ENCODE measurements at places on chromosomes 3 and 15.
A peak's percentile ranks its signal among the peaks of the same experiment; 100 is the strongest.

DNA sequence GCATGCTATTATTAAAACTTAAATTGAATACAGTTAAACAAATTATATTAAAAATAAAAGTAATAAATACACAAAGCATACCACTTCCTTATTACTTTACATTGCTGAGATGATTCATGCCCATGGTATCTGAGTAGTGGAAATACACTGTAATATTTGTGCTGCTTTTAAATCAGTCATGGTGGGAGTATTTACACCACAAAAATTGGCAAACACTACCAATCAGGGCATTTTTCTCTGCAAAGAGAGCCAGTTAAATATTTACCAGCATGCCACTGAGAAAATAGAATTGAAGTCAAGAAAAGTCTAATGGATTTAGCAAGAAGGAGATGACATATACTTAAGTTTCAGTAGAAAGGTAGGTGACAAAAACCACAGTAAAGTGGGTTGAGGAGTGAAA is 19.6 kb downstream of the PPARG start:
- DNase-seq = no peak

DNA sequence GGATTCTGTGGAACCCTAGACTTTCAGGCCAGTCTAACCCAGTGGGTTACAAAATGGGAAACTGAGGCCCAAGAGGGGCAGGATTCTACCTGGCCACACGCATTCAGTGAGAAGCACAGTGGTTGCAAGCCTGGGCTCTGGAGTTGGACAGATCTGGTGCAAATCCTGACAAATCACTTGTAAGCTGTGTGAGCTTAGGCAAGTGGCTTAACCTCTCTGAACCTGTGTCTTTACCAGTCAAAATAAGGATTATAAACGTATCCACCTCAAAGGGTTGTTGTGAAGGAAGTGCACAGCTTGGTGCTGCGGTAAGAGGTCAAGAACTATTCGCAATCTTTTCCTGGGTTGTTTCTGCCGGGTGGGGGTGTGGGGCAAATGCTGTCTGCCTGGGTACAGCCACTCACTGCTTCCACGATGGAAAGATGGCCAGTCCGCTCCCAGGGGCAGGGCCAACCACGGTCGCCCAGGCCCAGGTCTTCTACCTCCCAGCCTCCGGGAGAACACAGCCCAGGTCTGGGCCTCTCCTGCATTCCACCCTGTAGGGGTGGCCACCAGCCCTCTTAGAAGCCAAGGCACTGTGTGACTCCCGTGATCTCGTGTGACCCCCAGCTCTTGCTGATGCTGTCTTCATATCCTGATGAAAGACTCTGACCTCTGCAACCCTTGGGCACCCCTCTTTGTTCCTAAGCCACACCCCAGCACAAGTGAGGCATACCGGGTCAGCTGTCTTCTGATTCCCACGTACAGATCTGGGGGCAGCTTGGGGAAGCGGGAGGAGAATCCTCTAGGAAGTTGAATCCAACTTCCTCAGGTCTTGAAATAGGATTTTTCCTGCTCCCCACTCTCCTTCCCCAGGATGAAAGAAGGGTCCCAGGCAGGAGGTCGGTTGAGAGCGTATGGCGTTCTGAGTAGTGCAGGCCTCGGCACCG is 1.5 kb downstream of the CHRNA3 start:
- DNase-seq = no peak

DNA sequence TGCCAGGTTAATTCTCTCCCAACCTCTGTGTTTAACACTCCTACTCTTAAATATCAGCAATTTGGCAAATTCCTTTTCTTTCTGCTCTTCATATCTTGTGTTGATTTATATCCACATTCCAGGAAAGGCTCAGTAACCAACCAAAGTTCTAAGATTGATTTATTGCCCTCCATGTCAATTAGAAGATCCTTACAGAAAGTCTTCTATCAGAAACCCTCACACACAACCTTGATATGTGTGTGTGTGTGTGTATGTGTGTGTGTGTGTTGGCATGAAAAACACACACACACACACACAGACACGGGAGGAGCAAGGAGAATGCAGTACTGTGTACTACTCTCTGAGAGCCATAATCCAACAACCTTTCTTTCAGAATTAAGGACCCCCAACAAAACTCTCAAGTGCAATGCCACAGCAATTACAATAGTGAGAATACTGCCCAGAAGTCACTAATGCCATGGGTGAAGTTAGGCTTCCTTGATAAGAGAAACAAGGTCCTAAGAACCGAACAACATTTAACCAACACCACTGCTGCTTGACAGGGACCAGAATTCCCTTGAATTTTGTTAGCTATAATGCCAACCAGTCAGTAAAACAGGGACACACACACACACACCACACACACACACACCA is 1.1 kb downstream of the LSAMP start:
- no peak for DNase-seq

GRCh38 chr3:188345223-188345622 is 191.3 kb downstream of the LPP start:
- DNase-seq = no peak

DNA sequence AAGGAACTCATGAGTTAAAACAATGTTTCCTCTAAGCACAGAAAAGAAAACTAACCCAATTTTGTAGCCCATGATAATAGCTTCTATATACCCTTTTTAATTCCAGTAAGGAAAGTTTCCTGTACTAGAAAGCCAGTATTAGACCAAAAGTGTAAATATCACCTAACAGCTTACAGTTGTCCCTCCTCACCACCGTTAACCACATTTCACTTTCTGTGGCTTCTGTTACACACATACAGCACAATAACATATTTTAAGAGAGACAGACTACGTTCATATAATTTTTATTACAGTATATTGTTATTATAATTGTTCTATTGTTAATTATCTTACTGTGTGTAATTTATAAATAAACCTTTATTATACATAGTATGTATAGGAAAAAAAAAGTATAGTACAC is 74.1 kb downstream of the ZNF280D start:
- DNase-seq = no peak

DNA sequence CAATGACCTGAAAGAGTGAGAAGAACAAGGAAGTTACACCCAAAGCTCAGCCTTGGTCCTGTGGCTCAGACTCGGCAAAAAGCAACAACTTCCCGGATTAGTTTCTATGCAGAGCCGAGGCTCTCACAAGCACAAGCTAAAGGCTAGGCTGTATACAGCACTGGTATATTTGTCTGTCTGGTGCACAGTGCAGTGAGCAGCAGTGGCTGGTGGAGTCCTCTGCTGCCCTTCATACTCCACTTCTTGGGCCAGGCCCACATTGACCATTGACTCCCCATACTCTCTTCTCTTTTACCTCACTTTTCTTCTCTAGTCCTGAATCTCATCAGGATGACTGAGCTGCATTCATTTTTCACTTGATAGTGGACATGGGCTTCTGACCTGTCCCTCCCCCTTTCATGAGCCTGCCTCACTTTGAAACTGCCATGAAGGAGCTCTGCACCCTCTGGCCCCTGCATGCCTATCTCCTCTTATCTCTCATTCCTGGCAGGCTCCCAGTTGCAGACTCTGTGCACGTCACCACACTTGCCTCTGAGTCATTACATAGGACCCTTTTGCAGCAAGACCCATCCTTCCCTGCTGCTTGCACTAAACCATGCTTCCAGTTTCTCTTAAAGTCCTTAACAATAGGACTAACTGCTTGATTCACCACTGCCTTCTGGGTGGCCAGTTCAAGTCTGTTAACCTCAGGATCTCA is 379.3 kb downstream of the NTRK3 start:
- no peak for DNase-seq

- DNase-seq = no peak
These were observed 33.4 kb upstream of the RAD18 start for GRCh38 chr3:8996681-8997121.

- no peak for DNase-seq
These were observed 779 bp upstream of the CTNNB1 start for GRCh38 chr3:41198526-41198925.

- DNase-seq = no peak
These were observed 31.4 kb downstream of the HPS3 start for GRCh38 chr3:149160754-149161300.

DNA sequence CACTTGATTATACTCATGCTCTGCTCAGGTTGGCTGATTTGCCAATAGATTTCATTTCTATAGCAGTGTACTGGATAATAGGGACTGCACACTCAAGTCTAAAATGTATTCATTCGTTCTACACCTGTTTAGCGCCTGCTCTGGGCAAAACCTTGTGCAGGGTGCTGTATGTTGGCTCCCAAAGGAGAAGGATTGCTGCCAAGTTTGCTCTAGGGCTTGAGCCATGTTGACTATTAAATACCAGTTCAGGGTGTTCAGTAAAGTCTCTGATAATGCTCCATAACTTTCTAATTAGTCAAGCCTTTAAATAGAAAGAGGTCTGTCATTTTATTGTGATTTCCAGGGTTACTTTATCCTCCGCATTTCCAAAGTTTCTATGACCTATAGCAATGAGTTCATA is 470.2 kb downstream of the MAGI1 start:
- no peak for DNase-seq

GRCh38 chr15:66039117-66039871 is 170.0 kb downstream of the RAB11A start:
- DNase-seq = no peak

GRCh38 chr15:49865925-49866757 is 245.3 kb downstream of the DTWD1 start:
- DNase-seq = no peak

- DNase-seq = no peak
These were observed 612.1 kb upstream of the NR2F2 start for GRCh38 chr15:95718441-95718840.

DNA sequence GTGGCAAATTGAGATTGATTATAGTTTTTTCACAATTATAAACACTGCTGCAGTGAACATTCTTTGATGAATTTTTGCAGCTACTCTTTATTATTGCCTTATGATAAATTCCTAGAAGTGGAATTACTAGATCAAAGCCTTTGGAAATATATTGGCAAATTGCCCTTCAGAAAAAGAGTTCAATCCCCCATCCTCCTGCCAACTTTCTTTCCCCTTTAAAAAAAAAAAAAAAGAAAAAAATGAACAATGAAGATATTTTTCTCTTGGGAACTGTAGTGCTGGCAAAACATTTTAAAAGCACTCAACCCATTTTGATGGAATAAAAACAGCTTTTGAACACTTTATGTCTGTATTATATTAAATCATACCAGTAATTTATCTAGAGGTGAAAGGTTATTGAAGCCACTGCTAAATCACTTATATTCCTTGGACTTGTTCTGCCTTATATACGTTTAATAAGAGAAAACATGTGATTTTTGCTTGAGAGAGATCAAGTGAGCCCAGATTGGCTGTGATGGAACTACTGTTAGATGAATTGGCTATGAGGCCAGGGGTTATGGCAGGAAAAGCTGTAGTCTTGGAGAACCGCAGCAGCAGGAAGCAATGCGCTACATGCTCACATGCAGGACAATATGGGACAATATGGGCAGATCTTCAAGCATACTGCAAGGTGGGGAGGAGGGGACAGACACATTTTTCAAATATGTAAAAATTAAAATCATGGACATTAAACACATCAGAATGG is 212.8 kb upstream of the C2CD4B start:
- DNase-seq = no peak

- no peak for DNase-seq
These were observed 218.8 kb upstream of the STRIT1 start for GRCh38 chr3:155512175-155512866.

DNA sequence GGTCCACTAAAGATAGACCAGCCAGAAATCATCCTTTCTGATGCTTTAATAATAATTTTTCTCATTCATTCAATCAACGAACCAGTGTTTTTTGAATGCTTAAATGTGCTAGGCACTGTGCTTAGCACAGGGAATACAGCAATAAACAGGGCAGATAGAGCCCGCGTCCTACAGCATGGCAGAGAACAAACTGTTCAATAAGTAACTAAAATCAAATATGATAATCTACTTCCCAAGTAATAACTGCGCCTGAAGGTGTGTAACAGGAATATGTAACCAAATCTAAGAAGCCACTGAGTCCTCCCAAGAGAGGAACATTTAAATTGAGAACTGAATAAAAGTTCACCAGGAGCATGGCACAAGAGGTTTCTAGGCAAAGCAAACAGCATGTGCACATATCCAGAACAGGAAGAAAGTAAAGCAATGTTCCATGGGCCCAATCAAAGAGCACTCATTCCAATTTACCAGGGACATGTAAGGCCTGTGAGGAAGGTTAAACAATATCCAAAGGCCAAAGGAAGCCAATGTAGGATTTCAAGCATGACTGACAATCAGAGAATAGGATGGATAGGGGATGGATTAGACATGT is 311.0 kb upstream of the RARB start:
- DNase-seq = no peak

GRCh38 chr15:68623301-68623892 is 44.6 kb downstream of the CORO2B start:
- no peak for DNase-seq

- no peak for DNase-seq
These were observed 3.7 kb downstream of the TCAIM start for GRCh38 chr3:44342176-44342790.

- peak; percentile 33 for DNase-seq
These were observed 122.4 kb downstream of the THSD4 start for GRCh38 chr15:71237456-71238188.

GRCh38 chr15:40412095-40412759 is 6.6 kb downstream of the IVD start:
- no peak for DNase-seq

GRCh38 chr3:5186089-5186857 is 1.2 kb upstream of the EDEM1 start:
- DNase-seq = no peak

DNA sequence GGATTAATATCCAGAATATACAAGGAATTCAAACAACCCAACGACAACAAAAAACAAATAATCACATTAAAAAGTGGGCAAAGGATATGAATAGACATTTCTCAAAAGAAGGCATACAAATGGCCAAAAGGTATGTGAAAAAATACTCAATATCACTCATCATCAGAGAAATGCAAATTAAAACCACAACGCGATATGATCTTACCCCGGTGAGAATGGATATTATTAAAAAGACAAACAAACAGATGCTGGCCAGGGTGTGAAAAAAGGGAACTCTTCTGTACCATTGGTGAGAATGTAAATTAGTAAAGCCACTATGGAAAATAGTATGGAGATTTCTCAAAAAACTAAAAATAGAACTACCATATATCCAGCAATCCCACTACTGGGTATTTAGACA is 43.5 kb upstream of the MEF2A start:
- DNase-seq = no peak

GRCh38 chr15:88874275-88874674 is 21.1 kb downstream of the HAPLN3 start:
- DNase-seq = no peak

DNA sequence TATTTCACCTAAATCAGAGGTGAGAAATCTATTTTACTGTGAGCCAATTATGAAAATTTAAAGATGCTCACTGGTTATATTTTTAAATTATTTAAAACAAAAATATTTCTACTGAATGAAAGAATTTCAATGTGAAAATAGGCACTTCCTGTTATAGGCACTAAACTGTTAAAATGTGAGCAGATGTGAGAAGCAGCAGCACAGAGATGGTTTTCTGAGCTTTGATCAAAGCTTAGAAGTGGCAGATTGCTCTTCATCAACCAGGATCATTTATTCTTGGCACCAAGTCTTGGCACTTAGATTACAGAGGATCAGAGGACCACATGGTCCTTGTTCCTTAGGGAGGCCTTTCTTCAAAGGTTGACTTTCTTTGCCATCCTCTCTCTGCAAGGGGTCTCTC is 18.0 kb upstream of the TSC22D2 start:
- no peak for DNase-seq

Measured in 8988T (cell line).